ENCODE measurements at places on chromosomes 16 and 17. TPM values are rescaled to one million over a fixed set of nuclear protein-coding genes. Genes with fewer than 3 reads are reported as not detected.
A peak's percentile ranks its signal among the peaks of the same experiment; 100 is the strongest.

- no peaks in the 10 kb centered on the region for H3K4me1 ChIP-seq
- H3K4me3 ChIP-seq, result no peak overlapping the region
- DNase-seq, result no peak
- no peaks in the 10 kb centered on the region for H3K36me3 ChIP-seq
Measured at GRCh38 chr16:12796498-12796897, 7.2 kb downstream of the CPPED1 start.

DNA sequence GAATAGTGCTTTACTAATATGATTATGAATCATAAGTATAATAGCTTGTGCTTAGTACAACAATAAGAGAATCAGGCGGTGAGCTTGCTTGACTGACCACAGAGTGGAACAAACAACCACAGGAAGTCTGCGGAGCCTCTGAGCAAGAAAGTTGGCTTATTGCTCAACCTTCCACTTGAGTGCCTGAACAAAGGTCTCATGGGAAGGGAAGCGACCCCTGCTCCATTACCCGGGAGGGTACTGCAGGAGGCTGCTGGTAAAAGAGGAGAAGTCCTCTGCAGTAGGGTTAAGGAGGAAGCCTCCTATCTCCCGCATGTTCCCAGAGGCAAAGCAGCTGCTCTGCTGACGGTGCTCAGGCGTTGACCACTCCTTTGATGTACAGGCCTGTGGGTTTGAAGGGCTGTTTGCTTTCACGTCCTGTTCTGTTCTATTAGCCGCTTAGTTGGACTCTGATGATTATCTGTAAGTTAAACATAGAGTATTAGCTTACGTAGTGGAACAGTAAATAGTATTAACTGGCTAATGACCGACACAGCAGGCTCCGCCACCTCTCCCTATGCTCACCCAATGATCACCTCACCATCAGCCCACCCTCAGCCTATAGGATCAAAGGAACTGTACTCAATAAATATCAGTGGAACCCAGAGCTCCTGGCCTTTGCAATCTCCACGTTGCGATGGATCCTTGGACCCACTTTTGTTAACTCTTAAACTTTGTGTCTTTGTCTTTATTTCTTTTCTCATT is 17.5 kb downstream of the ALOX15B start:
- DNase-seq, result peak; percentile 36
- no peaks in the 10 kb centered on the region for H3K4me1 ChIP-seq
- H3K27ac ChIP-seq, result no peak overlapping the region
- H3K4me3 ChIP-seq, result no peak overlapping the region
- H3K36me3 ChIP-seq, result no peaks in the 10 kb centered on the region
- peaks cover 14% of the 10 kb centered on the region for H3K27me3 ChIP-seq

Gene SOX8
- 0.61 TPM for total RNA-seq

Gene DCTPP1
- 80.9 TPM for total RNA-seq

Gene PLD6
- total RNA-seq, result 1.4 TPM

- no peaks in the 10 kb centered on the region for H3K4me1 ChIP-seq
- DNase-seq, result no peak
- no peaks in the 10 kb centered on the region for H3K27me3 ChIP-seq
- H3K36me3 ChIP-seq, result no peaks in the 10 kb centered on the region
Measured at GRCh38 chr16:50384500-50385135, 15.8 kb upstream of the BRD7 start.

DNA sequence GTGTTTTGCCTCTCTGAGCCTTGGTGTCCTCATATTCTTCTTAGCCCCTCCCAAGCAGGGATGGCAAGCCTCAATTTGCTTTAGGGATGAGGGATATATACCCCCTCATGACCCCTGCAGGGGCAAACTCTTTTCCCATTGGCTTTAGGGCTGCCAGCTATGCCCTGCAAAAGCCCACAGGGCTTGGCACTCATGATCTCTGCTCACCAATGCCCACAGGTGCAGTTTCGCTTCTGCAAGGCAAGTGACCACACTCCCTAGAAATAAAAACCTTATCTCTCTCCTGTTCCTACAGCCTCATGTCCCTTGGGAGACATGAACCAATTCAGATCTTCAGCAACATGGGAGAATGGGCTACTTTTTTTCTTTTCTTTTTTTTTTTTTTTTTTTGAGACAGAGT is 8.8 kb downstream of the BEAN1 start:
- no peak overlapping the region for H3K27ac ChIP-seq
- no peaks in the 10 kb centered on the region for H3K36me3 ChIP-seq
- no peak for DNase-seq
- no peak overlapping the region for H3K4me3 ChIP-seq
- H3K4me1 ChIP-seq, result no peaks in the 10 kb centered on the region
- H3K27me3 ChIP-seq, result no peaks in the 10 kb centered on the region

- no peak overlapping the region for H3K27ac ChIP-seq
- no peak for DNase-seq
- no peaks in the 10 kb centered on the region for H3K36me3 ChIP-seq
- no peaks in the 10 kb centered on the region for H3K27me3 ChIP-seq
- peaks cover 7% of the 10 kb centered on the region for H3K4me1 ChIP-seq
Measured at GRCh38 chr17:1766382-1767135, 4.7 kb downstream of the SERPINF1 start.

Gene ITGAD
- total RNA-seq, result 0.05 TPM

Gene SPIRE2
- total RNA-seq, result 51.7 TPM

DNA sequence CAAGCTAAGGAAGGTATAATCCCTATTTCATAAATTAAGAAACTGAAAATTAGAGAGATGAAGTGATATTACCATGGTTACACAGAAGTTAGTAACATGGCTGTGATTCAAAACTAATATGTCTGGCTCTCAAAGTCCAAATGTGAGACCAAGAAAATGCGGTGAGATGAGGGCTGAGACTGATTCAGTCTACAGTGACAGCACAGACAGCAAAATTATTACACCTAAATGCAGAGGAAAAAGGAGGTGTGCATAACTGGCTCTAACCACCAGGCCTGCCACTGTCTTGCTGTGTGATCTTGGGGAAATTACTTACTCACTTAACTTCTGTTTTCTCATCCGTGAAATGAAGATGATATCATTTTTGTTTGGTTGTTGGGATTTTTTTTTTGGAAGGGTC is 270.0 kb upstream of the SOX9 start:
- DNase-seq, result no peak
- H3K36me3 ChIP-seq, result no peaks in the 10 kb centered on the region
- H3K27me3 ChIP-seq, result no peaks in the 10 kb centered on the region
- no peak overlapping the region for H3K27ac ChIP-seq
- H3K4me1 ChIP-seq, result no peaks in the 10 kb centered on the region
- H3K4me3 ChIP-seq, result no peak overlapping the region

GRCh38 chr16:65834688-65835087 is 531.8 kb upstream of the CDH5 start:
- H3K36me3 ChIP-seq, result no peaks in the 10 kb centered on the region
- H3K4me3 ChIP-seq, result no peak overlapping the region
- no peaks in the 10 kb centered on the region for H3K4me1 ChIP-seq
- no peaks in the 10 kb centered on the region for H3K27me3 ChIP-seq
- no peak for DNase-seq

GRCh38 chr16:4114257-4115208 is 1.7 kb downstream of the ADCY9 start:
- H3K36me3 ChIP-seq, result no peaks in the 10 kb centered on the region
- H3K27me3 ChIP-seq, result no peaks in the 10 kb centered on the region
- peak overlapping the region; percentile 59 for H3K4me3 ChIP-seq
- H3K27ac ChIP-seq, result no peak overlapping the region

- no peaks in the 10 kb centered on the region for H3K36me3 ChIP-seq
- H3K27ac ChIP-seq, result no peak within 1 kb of the TSS
- H3K4me3 ChIP-seq, result peak within 1 kb of the TSS; percentile 20
- H3K27me3 ChIP-seq, result peaks cover 63% of the 10 kb centered on the region
- H3K4me1 ChIP-seq, result peaks cover 12% of the 10 kb centered on the region
Measured at GRCh38 chr17:74924250-74924948, at the start of gene OTOP2. OTOP2 (plus strand) TSS chr17:74924273; CDS start chr17:74924633, 360 bp downstream.

DNA sequence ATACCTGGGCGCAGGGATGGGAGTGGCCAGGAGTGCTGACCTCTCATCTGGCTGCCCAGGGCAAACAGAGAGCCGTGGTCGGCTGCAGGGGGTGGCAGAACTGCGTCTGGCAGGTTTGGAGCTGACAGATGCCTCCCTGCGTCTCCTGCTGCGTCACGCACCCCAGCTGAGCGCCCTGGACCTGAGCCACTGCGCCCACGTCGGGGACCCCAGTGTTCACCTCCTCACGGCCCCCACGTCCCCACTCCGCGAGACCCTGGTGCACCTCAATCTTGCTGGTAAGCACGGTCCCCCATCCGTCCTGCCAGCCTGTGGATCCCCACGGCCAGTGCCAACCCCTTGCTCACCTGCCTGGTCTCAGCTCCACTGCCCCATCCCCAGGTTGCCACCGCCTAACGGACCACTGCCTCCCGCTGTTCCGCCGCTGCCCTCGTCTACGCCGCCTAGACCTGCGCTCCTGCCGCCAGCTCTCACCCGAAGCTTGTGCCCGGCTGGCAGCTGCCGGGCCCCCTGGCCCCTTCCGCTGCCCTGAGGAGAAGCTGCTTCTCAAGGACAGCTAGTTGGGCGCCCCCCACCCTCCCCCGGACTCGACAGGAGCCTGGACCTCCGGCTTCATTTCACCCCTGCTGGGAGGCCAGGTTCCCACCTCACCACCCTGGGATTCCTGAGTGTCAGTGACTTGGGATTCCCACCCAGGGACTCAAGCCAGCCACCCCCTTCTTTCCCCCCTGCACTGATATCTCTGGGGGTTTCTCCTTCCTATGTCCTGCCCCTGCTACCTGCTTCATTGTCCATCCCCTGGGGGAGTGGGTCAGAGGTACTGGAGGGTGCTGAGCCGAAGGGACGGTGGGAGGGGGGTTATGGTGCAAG is 2.0 kb upstream of the ORAI3 start:
- H3K27ac ChIP-seq, result no peak overlapping the region
- H3K4me1 ChIP-seq, result peaks cover 22% of the 10 kb centered on the region
- no peaks in the 10 kb centered on the region for H3K36me3 ChIP-seq
- H3K4me3 ChIP-seq, result no peak overlapping the region
- no peaks in the 10 kb centered on the region for H3K27me3 ChIP-seq
- DNase-seq, result no peak

GRCh38 chr17:78154903-78155811 is 9.0 kb downstream of the C17orf99 start:
- no peaks in the 10 kb centered on the region for H3K36me3 ChIP-seq
- peak overlapping the region; percentile 47 for H3K27ac ChIP-seq
- H3K27me3 ChIP-seq, result no peaks in the 10 kb centered on the region

Gene EFCAB5
- total RNA-seq, result 1.6 TPM

GRCh38 chr17:8046929-8047768 is 8.3 kb downstream of the ALOX15B start:
- H3K4me1 ChIP-seq, result no peaks in the 10 kb centered on the region
- no peak for DNase-seq
- no peak overlapping the region for H3K4me3 ChIP-seq

GRCh38 chr16:27175888-27176287 is 27.4 kb upstream of the KDM8 start:
- no peak overlapping the region for H3K27ac ChIP-seq
- H3K36me3 ChIP-seq, result no peaks in the 10 kb centered on the region
- DNase-seq, result no peak
- H3K27me3 ChIP-seq, result no peaks in the 10 kb centered on the region
- no peak overlapping the region for H3K4me3 ChIP-seq

DNA sequence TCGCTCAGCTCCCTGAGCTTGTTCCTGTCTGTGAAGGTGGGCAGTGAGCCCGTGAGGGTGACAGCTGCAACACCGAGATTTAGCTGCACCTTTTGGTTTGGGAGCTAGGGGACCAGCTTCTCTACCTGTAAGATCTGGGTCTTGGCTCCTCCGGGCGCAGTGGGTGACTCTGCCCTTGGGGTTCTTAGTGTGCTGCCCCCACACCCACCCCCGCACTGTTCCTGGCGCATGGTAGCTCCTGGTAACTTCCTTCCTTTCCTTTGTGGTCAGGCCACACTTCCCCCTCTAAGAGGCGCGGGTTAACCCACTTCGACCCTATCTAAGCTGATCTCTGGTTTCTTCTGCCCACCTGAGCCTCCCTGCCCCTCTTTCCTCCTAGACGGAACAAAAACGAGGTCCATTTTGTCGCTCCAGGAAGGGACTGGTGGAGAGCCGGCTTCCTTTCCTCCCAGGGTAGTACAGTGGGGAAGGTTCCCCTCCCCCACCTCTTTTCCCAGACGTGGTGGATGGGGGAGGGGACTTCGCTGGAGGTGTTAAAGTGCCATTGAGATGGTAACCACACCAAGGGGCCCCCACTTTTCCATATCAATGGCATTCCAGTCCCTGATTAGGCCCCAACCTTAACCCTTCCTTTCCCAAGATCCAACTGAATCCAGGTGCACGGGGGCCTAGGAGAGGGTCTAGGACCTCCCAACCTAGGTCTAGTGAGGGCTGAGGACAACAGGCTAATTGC is 4.6 kb upstream of the CLDN9 start:
- peaks cover 17% of the 10 kb centered on the region for H3K4me1 ChIP-seq
- H3K27ac ChIP-seq, result peak overlapping the region; percentile 86

GRCh38 chr16:20916942-20917341 is 16.4 kb downstream of the LYRM1 start:
- no peak overlapping the region for H3K4me3 ChIP-seq
- no peaks in the 10 kb centered on the region for H3K27me3 ChIP-seq
- no peak for DNase-seq
- H3K36me3 ChIP-seq, result no peaks in the 10 kb centered on the region

Gene MYH2
- 0.48 TPM for total RNA-seq

Gene SALL1
- total RNA-seq, result 1.7 TPM

GRCh38 chr16:12377497-12377896 is 401.0 kb downstream of the SNX29 start:
- H3K36me3 ChIP-seq, result no peaks in the 10 kb centered on the region
- DNase-seq, result no peak
- H3K4me3 ChIP-seq, result no peak overlapping the region
- no peaks in the 10 kb centered on the region for H3K27me3 ChIP-seq
- H3K4me1 ChIP-seq, result no peaks in the 10 kb centered on the region

DNA sequence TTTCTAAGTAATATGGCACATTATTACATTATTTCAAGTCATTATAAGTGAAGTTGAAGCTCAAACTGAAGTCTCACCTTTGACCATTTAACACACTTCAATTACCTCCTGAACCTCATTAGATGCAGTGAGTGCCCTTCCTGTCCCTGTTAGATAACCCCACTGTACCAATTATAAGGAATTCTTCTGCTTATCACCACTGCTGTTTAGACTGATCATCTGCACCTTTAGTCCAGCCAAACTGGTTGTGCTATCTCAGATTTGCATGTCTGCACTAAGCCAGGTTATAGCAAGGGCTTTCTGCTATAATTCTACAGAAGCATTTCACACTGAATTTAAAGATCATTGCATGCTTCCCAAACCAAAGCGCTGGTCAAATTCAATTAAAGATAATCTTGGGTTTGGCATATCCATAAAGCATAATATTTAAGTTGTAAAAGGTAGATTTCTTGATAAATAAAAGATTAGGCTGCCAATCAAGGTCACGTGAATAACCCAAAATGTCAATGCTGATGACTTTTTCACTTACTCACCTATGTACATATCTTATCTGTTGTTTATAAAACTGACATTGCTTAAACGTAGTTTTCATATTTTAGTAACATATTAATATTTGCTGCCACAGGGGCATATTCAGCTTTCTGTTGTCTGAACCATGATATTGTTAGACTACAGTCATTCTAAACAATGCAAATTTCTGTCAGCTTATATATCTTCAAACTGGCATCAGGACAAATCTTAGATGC is 11.9 kb downstream of the ITFG1 start:
- H3K4me3 ChIP-seq, result no peak overlapping the region
- no peak overlapping the region for H3K27ac ChIP-seq
- no peak for DNase-seq
- H3K4me1 ChIP-seq, result no peaks in the 10 kb centered on the region
- H3K36me3 ChIP-seq, result no peaks in the 10 kb centered on the region
- no peaks in the 10 kb centered on the region for H3K27me3 ChIP-seq

- no peaks in the 10 kb centered on the region for H3K27me3 ChIP-seq
- DNase-seq, result peak; percentile 81
Measured at GRCh38 chr17:38922538-38923297, 2.7 kb upstream of the LASP1NB start.

Gene CSH2
- not detected for total RNA-seq

- H3K4me3 ChIP-seq, result no peak overlapping the region
- no peaks in the 10 kb centered on the region for H3K36me3 ChIP-seq
- H3K27me3 ChIP-seq, result no peaks in the 10 kb centered on the region
- H3K27ac ChIP-seq, result no peak overlapping the region
- no peak for DNase-seq
Measured at GRCh38 chr16:84476401-84476800, 28.1 kb downstream of the MEAK7 start.

Gene PLA2G10
- total RNA-seq, result 30.5 TPM
